ENCODE measurements at places on chromosomes 2 and 18. TPM values are rescaled to one million over a fixed set of nuclear protein-coding genes. Genes with fewer than 3 reads are reported as not detected.

DNA sequence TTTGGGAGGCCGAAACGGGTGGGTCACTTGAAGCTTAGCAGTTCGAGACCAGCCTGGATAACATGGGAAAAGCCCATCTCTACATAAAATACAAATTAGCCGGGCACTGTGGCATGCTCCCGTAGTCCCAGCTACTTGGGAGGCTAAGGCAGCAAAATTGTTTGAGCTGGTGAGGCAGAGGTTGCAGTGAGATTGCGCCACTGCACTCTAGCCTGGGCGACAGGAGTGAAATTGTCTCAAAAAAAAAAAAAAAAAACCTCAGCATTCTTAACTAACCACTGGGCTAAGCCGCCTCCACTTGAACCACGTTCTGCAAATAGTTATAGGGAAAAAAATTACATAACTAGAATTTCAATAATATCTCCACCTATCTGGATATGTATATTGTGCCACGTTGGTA, 2.3 kb downstream of the FOXI3 start:
- DNase-seq = no peak

DNA sequence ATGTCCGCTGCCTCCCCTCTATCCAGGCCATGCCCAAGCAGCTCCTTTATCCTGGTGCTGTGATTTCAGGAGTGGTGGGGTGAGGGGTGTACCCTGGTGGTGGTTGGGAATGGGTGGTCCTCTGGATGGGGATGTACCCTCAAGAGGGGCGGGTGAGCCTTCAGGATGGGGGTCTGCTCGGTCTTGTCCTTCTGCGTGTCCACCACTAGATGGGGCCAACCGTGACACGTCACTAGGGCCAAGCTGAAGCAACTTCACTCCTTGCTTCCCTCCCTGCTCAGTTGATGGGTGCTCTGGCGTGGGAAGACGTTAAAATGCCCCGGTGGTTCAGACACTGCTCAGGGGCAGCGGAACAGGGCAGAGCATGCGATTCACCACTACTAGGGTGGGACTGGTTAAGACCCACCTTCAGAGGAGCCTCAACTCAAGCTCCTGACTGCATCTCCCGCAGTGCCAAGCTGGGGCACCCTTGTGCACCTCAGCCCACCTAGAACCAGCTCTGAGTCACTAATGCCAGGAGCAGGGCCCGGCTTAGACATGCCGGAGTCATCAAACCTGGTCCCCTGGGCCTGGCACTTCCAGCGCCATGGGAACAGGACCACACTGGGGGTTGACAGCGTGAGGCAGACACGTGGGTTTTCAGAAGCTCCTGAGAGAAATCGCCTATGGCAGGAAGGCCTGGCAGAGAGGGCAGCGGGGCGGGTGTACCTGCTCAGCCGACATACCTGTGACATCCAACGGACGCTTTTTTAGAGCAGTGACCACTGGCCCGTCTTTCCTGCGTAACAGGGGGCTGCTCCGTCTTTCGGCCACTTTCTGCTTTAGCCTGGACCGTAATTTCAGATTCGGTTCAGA, 256.7 kb downstream of the HDAC4 start:
- DNase-seq = peak; percentile 92

DNA sequence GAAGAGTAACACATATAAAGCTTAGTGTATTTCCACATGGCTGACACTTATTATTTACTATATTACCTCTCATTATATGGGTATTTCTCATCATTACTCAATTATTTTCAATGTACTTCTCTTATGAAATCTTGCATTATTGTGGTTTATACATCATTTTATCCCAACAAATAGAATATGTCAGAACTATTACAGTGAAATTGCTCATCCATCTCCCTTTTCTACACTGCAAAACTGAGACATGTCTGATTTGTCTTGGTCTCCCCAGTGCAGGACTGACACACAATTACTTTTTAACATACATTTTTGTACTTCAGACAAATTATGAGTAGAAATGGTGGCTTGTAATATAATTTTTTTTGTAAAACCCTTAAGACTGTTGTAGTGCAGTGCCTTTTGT, 600.9 kb downstream of the PLCL1 start:
- DNase-seq = no peak

The CGREF1 gene
- total RNA-seq = 1.0 TPM

GRCh38 chr18:68520406-68521075, 194.4 kb downstream of the TMX3 start:
- no peak for DNase-seq

DNA sequence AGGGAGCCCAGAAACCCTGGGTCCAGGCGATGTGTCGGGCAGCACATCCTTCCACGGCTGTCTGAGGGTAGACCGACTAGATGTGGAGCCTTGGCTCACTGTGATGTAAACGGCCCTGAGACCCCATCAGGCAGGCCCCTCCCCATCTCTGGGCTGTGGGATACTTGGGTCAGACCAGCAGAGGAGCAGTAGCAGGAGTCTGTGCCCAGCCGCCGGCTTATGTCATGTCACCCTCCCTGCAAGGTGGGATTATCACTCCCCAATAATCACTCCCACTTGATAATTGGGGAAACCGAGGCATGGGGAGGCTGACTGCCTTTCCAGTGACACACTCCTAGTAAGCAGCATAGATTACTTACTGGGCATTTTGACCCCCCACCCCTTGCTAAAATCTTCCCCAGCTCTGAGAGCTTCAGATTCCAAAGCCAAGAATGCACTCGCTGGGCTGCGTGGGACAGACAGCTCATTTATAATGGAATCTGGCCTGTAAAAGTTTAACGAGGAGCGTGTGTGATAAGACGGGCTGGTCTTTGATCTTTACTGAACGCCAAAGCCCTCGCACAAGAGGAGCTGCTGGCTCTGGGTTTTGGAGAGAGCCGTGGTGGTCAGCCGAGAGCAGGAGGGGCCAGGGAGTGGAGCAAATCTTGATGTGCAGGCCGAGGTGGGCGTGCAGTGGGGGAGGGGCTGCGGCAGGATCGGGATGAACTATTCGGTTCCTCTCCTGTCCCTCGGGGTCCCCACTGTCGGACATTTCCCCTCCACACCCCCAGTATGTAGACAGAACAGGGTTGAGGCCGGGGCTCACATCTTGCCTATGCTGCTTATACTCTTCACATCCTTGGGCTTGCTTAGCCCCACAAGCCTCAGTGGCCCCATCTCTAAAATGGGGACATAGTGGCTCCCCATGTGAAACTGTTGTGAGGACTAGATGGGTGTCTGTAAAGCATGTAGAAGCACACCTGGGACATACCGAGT, 200.0 kb downstream of the GLI2 start:
- DNase-seq = no peak

The ERFE gene
- 11.2 TPM for total RNA-seq

DNA sequence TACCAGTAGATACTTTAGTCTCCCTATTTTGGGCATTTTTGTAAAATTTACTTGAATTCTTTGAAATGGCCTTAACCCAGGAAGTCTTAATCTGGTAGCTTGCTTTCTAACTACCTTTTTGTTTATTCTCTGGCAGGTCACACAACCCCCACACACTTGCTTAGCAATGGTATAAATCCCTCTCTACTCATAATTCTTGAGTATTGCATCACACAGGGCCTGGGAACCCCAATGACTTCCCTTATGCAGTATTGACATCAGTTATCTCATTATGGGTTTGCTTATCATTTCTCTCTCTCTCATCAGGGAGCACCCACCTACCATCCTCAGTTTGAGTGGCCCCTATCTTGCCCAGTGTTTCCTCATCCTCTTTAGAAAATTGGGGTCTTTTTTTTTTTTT, 207.1 kb downstream of the KCNS3 start:
- DNase-seq = no peak

GRCh38 chr2:27954771-27955383, 64.3 kb downstream of the BABAM2 start:
- DNase-seq = no peak

The RASGRP3 gene
- total RNA-seq = not detected

- no peak for DNase-seq
Observed at GRCh38 chr2:8258406-8258805, 423.4 kb upstream of the ID2 start.

DNA sequence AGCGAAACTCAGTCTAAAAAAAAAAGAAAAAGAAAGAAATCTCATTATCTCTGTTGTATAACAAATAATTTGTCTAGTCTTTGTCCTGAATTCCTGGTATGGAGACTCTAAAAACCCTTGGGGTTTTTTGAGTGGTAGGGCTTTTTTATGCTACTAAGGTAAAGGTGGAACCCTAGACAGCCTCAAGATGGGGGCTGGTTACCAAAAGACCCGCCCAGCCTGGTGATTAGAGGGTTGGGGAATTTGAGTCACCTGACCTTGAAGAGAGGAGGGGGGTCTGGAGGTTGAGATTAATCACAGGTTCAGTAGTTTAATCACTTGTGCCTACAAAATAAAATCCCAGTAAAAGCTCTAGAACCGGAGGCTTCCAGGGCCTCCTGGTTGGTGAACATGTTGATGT, 17.6 kb downstream of the SOWAHC start:
- DNase-seq = no peak

GRCh38 chr2:7703543-7704144, 786.4 kb downstream of the RNF144A start:
- peak; percentile 72 for DNase-seq

DNA sequence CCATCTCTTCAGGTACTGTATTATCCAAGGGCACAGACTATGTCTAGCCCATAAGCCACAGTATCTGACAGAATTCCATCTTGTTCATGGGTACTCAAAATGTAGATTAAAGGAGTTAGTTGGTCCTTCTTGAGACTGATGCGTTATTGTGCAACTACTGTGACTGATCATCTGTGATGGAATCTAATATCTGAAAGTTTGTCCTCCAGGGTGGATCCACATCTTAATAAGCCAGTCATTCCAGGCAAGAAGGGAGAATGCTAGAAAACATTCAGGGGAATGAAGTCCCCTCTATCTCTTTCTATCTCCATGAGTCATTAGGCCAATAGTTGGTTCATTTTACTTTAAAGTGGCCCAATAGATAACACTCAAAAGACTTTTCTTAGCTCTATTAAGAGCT, 252.6 kb downstream of the EXOC6B start:
- no peak for DNase-seq

GRCh38 chr2:177106212-177106611, 106.4 kb upstream of the HNRNPA3 start:
- peak; percentile 42 for DNase-seq

The RAB6C gene
- not detected for total RNA-seq

- DNase-seq = no peak
Observed at GRCh38 chr2:101556033-101556459, 81.1 kb upstream of the RFX8 start.

DNA sequence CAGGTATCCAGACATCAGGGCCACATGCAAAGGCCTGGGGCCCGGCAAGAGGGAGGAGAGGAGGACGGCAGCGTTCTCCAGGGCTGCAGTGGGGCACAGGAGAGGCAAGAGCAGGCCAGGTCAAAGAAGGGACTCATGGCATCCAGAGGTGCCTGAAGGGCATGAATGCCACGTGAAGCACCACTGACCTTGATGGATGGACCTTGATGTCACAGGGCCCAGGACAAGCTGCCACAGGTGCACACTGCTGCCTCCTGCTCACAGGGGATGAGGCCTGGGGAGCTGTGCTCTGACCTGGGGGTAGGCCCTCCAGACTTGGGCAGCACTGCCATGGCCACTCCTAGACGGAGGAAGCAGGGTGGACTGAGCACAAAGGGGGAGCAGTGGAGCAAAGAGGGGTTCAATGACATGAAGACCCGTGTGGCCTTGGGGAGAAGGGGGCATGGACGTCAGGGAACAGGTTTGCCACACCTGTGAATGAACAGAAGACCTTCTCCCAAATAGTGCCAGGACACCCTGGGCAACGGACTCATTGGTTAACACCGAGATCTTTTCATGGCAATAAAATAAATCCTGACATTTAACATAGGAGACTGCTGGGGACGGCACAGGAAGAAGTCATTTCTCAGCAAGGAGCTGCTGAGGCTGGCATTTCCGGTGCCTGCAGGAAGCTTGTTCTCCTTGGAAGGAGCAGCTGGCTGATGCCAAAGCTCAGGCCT, 65.6 kb downstream of the EMX1 start:
- no peak for DNase-seq

The GPC1 gene
- 28.4 TPM for total RNA-seq

The ALK gene
- 0.21 TPM for total RNA-seq

The SERPINB8 gene
- total RNA-seq = 0.07 TPM

DNA sequence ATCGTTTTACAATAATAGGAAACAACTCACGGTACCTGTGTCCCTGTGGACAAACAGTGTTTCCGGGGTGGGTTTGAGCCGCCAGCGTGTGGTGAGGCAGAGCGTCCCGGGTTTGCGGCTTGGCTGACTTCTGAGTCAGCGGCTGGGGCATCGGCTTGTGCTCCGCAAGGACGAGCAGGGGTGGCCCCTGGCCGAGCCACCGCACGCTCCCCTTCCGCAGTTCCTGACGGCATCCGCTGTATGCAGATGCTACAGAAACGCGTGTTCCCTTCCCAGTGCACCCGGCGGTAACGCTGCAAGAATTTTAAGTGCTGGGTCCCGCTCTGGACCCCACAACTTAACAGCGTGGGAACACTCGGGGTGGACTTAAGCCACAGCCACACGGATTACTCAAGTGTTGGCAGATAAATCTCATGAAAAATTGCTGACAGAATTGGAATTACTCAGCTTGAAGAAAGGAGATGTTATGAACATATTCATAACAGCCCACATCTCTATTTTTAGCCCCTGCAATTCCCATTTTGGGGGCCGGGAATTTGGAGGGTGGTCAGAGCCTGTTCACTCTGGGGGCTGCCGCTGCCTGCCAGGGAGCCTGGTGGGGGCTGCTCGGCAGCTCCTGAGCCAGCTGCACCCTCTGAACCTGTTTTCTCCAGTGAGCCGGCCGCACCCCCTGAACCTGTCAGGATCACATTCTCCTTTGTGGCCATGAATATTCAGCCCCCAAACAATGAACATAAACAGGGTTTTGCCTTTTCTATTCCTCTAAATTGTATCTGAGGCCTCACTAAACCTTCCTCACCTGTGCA, 12.6 kb upstream of the KCNG2 start:
- DNase-seq = peak; percentile 62

The GPR39 gene
- 6.2 TPM for total RNA-seq

GRCh38 chr18:68034296-68034695, 517.8 kb upstream of the DSEL start:
- DNase-seq = no peak

DNA sequence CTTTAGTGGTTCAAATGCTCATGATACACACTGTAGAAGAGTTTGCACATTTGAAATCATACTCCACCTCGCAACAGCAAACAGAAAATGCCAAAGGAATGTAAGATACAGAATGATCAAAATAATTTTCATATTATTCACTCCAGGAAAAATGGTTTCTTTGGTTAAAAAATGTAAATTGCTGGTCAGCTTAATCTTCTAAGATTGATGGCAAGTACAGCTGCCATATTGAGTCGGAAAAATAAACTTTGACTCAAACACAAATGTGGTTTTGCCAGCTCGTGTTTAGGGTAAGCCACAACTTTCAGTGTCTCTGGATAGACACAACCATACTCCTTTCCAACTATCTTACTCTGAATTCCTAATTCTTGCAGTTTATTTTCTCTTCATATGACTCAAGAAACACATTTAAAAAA, 154.9 kb upstream of the SMIM21 start:
- no peak for DNase-seq

DNA sequence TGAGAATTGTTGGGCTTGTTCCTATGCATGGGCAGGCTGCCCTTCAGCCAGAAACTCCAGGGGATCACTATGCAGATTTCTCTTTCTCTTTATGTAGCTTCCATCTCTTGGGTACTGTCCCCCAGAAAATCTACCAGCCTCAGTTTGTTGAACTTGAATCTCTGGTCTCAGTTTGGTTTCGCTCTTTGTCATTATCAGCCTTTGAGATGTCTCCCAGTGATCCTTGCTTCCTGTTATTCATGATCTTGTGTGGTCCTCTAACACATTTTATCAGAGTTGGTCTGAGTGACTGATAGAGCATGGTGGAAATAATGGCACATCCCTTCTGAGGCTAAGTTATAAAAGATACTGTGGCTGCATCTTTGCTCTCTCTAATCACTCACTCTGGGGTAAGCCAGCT, 7.8 kb downstream of the TMEM87B start:
- no peak for DNase-seq

- no peak for DNase-seq
Observed at GRCh38 chr2:95023222-95023597, 2.3 kb upstream of the MAL start.

Data from H7 (cell line).